SK-MEL-5 (cell line): ENCODE measurements at places on chromosomes 2 and 18.
A peak's percentile ranks its signal among the peaks of the same experiment; 100 is the strongest.

- DNase-seq = no peak
Observed at GRCh38 chr18:36849288-36850006, 20.5 kb downstream of the KIAA1328 start.

GRCh38 chr18:10405014-10405493 is 49.4 kb upstream of the APCDD1 start:
- DNase-seq = no peak

GRCh38 chr2:190352668-190353536 is 9.5 kb downstream of the INPP1 start:
- no peak for DNase-seq

DNA sequence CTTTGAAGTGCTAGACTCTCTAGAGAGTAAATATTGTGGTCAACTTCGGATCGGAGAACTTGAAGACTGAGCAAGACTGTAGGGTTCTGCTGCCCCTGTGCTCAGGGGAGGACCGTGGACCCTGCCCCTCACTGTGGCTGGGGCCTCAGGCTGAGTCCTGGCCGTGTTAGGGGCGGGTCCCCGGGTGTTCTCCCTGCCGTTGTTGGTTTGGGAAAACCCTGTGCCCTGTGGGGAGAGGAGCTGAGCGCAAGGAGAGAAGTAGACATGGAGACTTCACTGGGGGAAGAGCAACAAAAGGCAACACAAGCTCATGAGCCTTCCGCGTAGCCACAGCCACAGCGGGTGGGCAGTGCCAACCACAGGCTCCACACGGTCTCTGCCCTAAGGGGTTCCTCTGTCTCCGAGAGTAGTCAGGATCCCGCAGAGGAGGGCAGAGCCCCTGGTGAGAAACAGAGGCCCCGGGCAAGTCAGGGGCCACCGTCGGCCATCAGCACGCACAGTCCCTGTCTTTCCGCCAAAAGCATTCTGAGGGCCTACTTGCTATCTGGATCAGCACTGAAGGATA is 53.1 kb downstream of the NTSR2 start:
- DNase-seq = peak; percentile 70

- DNase-seq = no peak
Observed at GRCh38 chr2:147223553-147224060, 621.2 kb upstream of the ACVR2A start.

- DNase-seq = no peak
Observed at GRCh38 chr18:13180614-13181375, 37.8 kb upstream of the LDLRAD4 start.

DNA sequence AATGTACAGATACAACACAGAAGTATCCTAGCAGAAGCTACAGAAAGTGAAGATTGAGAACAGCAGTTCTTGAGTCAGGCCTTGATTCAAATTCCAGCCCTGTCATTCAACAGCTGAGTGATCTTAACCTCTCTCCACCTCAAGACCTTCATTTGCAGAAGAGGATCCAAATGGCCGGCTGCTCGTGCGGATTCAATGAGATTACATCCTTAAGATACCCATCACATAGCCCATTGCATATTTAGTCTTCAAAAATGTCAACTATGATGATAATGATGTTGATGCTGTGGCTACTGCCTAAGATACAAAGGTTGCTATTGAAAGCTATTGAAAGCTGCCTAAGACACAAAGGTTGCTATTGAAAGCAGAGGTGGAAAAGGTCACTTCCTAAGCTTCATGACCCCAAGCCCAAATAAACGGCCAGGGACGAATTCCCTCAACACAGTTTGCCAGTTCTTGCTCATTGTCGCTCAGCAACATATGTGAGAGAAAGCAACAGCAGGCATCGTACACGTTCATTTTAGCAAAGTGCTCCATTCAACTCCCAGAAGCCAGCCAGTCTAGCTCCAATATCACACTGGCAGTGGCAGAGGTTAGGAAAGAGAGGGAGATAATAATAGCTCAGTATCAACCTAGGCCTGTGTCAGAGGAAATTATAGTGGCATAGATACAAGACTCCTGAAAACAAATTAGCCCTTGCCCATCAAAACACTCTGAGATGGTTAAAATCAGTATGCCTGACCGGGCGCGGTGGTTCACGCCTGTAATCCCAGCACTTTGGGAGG is 36.1 kb downstream of the MRPL35 start:
- peak; percentile 85 for DNase-seq

- no peak for DNase-seq
Observed at GRCh38 chr2:49621016-49621415, 466.7 kb upstream of the FSHR start.

DNA sequence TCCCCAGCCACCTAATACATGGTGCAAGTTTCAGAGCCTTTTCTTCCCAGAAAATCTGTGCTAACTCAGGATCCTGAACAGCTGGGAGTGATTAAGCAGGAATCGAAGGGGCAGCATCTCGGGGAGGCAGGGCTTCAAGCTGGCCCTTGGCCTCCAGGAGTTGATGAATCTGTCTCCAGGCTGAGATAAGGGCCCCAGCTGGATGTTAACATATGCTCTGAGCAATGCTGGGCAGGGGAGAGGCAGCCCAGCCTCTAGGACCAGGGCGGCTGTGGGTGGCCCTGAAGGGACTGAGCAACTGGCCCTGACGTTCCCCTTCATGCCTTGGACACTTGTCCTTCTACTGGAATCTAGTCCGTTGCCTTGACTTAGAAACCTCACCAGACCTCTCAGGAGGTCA is 84.1 kb upstream of the EPC2 start:
- DNase-seq = no peak

GRCh38 chr2:62845256-62845655 is 139.7 kb downstream of the EHBP1 start:
- no peak for DNase-seq

GRCh38 chr2:238139196-238140039 is 950 bp downstream of the KLHL30 start:
- no peak for DNase-seq

- no peak for DNase-seq
Observed at GRCh38 chr2:31132786-31133185, 5.5 kb downstream of the GALNT14 start.

GRCh38 chr2:104177179-104177578 is 676.7 kb upstream of the POU3F3 start:
- no peak for DNase-seq

DNA sequence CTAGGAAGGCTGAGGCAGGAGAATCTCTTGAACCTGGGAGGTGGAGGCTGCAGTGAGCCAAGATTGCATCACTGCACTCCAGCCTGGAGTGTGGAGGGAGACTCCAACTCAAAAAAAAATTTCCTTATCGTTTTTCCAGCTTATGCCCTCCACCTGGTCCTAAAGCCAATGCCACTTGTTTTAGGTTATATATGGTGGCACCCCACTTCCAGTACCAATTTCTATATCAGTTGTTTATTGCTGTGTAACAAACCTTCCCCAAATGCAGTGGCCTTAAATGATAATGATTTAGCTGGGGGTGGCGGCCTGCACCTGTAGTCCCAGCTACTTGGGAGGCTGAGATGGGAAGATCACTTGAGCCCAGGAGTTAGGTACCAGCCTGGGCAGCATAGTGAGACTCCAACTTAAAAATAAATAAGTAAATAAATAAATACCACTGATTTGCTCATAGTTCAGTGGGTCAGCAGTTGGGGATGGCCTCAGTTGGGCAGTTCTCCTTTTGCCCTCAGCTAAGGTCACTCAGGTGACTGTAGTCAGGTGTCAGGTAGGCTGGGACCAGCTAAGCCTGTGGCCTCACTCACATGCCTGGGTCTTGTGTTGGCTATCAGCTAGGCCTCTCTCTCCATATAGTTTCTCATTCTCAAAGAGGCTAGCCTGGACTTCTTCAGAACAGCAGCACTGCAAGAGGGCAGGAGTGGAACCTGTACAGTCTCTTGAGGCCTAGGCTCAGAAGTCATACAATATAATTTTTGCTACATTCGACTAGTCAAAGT is 113.7 kb upstream of the GATA6 start:
- DNase-seq = no peak

DNA sequence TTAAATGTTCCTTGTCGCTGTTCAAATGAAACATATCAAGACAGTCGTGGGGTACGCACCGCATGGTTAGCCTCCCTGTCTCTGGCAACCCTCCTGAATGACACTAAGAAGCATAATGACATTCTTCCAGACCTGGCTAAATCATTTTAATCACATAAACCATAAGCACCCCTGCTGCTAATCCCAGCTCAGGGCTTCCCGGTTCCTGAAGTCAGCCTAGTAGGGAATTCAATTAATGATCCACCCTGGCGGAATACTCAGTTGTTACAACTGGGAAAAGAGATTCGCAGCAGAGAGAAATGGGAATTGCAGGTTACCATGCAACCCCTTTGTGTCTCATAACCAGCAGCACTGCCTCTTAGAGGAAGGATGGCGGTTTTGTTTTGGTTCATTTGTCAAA is 200.8 kb upstream of the AGAP1 start:
- DNase-seq = no peak

DNA sequence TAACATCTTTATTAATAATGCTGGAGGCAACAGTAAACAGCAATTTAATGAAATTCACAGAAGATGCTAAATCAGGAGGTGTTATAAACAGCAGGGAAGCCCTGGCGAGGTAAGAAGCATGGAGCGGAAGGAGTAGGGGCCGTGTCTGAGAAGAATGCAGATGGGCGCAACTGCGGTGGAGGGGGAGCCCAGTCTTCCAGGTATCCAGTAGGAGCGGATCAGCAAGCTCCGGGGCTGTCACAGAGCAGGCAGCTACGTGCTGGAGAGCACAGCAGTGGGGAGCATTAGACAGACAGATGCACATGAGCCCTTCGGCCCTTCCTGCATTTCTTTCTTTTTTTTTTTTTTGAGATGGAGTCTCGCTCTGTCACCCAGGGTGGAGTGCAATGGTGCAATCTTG is 82.3 kb downstream of the SH3RF3 start:
- DNase-seq = no peak

DNA sequence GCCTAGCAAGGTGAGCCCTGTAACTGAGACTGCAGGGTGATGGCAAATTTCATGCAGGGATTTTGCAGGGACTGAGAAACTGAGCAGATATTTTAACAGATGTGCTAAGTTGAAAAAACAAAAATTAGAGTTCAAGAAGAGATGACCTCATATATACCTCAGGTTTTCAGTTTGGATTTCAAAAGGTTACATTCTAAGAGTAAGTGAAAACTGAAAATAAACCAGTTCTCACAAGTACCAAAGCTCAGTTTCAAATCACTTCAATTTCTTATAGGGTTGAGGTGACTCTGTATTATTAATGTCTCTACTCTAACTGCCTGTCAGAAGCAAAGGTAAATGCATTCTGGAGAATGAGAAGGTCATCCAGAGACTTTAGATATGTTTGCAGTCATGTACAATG is 237.4 kb upstream of the VRK2 start:
- DNase-seq = no peak

GRCh38 chr2:106646605-106647004 is 159.4 kb downstream of the CD8B2 start:
- no peak for DNase-seq

- DNase-seq = no peak
Observed at GRCh38 chr2:126827371-126827770, 71.3 kb upstream of the TEX51 start.

DNA sequence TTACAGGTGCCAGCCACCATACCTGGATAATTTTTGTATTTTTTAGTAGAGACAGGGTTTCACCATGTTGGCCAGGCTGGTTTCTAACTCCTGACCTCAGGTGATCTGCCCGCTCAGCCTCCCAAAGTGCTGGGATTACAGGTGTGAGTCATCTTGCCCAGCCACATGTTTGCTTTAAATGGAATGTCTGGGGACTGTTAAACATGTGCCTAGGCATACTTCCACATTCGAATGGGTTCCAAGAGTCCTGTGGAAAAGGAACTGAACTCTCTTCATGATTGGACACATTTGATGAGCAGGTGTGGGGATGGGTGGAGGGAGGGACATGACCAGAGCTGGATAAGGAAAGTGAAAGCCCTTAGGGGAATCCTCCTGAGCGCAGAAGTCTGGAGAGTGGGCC is 58.4 kb upstream of the GREB1L start:
- DNase-seq = no peak

DNA sequence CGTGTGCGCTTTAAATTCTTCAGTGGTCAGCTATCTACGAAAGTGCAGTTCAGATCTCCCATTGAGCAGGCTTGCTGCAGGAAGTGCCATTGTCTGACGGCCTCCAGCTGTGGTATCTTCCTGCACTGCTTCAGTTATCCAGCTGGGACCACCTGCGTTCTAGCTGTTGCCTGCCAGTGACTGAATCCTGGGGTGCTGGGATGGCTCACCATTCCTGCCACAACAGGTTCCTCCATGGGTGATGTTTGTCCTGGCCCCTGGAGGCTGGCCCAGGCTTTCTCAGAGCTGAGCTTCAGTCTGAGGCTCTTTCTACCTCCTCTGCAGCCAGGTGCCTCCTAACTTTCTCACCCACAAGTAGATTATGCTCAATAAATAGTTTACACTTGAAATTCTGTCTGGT is 498.5 kb upstream of the HS6ST1 start:
- no peak for DNase-seq

- DNase-seq = peak; percentile 98
Observed at GRCh38 chr2:208134928-208135586, 5.4 kb upstream of the CRYGC start.

GRCh38 chr2:127066942-127067341 is 40.0 kb downstream of the BIN1 start:
- DNase-seq = no peak

GRCh38 chr2:7722212-7722910 is 805.1 kb downstream of the RNF144A start:
- no peak for DNase-seq

DNA sequence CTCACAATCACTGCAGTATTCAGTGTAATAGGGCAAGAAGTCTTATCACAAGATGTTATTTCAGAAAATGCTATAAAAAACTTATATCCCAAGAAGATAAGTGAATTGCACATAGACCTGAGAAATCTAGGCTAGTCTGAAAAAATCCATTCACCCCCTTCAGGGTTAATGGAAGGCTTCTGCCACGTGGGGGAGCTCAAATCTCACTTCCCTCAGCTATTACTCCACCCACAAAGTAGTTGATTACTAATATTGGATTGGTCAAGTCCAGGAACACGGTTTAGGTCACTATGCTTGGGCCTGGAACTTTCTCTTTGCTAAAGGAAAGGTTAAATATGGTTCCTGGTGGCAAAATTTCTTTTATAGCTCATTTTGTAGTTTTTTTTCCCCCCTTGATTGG is 51.2 kb upstream of the ADAM23 start:
- peak; percentile 78 for DNase-seq

GRCh38 chr2:51998890-51999289 is 967.0 kb upstream of the NRXN1 start:
- no peak for DNase-seq

DNA sequence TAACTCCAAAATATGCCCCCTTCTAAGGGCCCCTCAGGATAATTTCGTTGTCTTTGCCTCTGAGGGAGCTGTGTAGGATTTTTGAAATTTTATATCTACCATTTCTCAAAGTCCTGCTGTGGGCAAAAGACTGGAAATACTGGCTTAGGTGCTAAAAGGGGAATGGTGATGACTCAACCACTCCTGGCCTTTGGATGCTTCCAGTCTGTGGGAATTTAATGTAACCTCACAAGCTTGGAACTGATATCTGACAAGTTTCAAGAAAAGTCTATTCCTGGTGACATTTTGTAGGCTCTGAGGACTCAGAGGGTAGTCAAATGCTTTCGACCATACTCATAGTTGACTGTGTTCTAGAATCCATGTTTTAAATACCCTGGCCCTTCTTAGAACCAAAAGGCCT is 3.4 kb upstream of the APCDD1 start:
- no peak for DNase-seq

GRCh38 chr2:230919681-230920080 is 5.4 kb downstream of the GPR55 start:
- no peak for DNase-seq
